Dermis blood vessel endothelial cell (primary cell): ENCODE measurements at places on chromosomes 7 and 10.
A peak's percentile ranks its signal among the peaks of the same experiment; 100 is the strongest.

GRCh38 chr7:50807026-50807730, 24.5 kb upstream of the GRB10 start:
- DNase-seq, result no peak

GRCh38 chr10:90314718-90315117, 543.1 kb downstream of the HTR7 start:
- no peak for DNase-seq

GRCh38 chr10:105656856-105657255, 1015.8 kb downstream of the SORCS3 start:
- DNase-seq, result no peak

DNA sequence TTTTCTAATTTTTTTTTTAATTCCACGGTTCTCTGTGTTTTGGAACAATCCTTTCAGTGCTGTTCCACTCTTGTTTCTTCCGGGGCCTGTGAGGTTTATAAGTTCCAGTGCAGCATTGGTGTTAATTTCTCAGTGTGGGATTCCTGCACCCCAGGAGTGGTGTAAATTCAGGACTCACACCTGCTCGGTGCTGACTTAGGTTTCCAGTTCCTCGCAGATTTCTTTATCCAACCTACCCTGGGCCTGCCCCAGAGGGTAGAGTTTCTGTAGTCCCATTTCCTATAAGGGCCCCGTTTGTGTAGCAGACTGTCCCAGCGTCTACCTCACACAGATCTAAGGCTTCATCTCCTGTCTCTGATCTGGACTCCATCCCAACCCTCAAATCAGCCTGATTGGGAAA, 27.4 kb upstream of the MET start:
- DNase-seq, result no peak

DNA sequence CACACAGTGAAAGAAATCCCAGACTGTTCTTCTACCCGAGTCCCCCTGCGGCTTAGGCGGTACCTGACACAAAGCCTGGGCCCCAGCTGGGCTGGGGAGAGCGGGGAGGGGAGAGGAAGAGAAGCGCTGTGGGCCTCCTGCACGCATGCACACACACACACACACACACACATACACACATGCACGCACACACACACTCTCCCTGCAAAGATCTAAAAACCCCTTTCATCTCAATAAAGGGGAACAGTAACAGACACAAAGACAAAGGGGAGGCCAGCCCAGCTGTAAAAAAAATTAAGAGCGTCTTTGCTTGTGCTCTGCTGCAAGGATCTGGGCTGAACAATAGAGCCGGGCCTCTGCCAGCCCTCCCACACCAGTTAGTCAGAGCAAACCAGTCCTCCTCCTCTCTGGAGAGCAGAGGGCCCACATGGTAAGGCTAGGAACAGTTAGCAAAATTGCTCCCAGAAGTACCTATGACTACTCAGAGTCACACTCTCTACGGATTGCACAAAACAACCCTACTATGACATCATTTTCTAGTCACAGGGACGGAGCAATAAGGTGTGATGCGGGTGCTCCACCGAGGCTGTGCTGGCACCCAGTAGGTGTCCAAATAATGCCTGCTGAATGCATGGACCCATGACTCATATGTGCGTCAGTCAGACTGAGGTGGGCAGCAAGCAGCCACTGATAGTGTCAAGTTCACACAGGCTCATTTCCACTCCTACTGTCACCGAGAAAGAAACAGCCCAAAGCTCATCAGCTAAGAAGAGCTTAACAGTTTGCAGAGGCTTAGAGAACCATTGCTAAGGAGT, 9.2 kb downstream of the ITPRIP start:
- DNase-seq, result peak; percentile 89

GRCh38 chr7:51357821-51358220, 41.2 kb upstream of the COBL start:
- DNase-seq, result no peak

DNA sequence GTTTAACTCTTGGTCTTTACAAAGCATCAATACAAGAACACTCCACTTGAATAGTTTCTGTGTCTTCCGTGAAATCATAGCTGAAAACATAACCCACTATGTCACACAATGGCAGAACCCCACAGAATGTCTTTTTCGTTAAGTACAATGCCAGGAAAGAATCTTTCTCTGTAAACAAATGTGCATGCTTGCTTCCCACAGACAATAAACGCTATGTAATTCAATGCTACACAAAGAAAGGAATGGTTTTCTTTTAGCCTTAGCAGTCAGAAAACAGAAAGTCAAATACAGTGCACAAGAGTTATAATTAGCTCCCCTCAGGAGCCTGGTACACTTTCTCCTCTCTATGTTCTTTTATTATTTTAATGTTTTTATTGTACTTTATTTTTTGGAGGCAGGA, 186.1 kb downstream of the SRPK2 start:
- peak; percentile 63 for DNase-seq

DNA sequence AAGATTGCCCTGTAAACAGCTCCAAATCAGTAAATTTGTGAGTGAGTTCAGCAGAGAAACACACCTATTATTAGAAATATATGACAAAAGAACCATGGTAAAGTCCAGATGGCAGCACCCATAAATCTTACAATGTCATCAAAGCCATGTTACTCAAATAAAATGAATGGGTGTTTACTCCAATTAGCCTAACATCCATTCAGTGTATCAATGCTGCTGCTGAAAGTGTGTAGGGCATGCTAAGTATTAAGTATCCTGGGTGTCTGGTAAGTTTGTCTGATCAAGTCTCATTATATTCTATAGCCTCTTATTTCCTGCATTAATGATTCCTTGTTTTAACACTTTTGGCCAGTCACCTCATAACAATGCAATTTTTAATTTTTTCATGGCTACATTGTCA, 185.5 kb upstream of the STEAP4 start:
- no peak for DNase-seq

GRCh38 chr10:71964743-71965515, 734 bp downstream of the CHST3 start:
- DNase-seq, result peak; percentile 75

DNA sequence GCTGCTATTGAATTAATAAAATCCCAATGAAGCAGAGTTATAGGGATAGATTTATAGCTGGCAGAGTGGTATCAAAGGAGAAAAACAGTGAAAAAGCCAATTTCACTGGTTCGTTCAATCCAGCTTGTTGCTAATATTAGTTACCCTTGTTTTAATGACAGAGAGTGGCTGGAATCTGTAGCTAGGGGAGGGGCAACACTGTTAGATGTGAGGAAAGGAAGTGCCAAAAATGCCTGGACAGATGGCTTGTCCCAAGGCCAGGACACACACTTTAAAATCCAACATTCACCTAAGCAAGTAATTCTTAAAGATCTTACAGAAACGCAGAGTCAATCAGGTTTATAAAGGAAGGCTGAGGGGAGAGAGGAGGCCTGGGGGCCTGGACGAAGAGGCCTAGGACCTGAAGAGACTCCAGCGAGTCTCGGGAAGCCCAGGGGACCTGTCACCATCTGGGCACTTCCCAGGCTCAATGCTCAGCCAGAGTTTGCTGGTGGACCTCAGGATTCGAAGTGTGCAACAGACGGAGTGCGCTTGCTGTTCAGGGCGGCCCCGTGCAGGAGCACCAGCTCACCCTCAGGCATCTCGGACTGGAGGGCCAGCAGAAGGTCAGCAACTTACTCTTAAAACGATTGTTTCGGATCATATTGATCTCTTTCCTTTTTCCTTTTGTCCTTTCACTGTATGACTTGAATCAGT, 36.7 kb downstream of the TMEM248 start:
- no peak for DNase-seq

DNA sequence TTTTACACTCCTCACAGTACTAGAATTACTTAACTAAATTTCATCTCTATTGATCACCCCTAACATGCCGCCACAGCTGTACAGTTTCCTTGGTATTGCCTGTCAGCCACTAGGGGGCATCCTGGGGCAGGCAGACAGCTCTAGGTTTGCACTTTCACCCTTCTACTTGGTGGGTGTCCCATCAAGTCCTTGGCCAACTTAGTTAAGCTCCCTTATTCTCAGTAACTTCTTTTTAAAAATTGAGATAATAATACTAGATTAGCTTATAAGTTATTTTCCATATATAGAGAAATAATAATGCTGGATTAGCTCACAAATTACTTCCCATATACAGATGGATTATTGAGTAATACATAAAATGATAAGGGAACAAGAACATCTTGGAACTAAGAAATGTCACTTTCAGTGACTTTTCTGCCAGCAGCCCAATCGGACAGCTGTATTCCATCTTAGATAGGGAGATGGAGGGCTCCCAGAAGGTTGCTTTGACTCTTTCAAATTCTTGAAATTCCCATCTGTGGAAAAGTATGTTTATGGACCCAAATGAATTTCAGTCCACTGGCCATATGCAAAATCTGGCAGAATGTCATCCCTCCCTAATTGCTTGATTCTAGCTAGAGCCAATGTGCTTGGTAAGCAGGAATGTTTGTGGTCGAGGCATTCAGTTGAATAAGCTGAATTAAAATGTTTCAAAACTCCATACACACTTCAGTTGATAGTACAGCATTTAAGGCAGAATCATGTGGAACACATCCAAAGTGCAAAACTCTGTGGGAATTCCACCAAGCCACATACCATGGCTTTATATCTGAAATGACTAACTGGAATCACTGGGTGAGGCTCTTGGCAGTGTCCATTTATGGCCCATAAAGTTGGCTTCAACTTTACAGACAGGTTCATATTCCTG, 309.7 kb downstream of the CSTF2T start:
- DNase-seq, result peak; percentile 68

- DNase-seq, result no peak
Observed at GRCh38 chr7:593324-594115, 73.9 kb upstream of the PDGFA start.

DNA sequence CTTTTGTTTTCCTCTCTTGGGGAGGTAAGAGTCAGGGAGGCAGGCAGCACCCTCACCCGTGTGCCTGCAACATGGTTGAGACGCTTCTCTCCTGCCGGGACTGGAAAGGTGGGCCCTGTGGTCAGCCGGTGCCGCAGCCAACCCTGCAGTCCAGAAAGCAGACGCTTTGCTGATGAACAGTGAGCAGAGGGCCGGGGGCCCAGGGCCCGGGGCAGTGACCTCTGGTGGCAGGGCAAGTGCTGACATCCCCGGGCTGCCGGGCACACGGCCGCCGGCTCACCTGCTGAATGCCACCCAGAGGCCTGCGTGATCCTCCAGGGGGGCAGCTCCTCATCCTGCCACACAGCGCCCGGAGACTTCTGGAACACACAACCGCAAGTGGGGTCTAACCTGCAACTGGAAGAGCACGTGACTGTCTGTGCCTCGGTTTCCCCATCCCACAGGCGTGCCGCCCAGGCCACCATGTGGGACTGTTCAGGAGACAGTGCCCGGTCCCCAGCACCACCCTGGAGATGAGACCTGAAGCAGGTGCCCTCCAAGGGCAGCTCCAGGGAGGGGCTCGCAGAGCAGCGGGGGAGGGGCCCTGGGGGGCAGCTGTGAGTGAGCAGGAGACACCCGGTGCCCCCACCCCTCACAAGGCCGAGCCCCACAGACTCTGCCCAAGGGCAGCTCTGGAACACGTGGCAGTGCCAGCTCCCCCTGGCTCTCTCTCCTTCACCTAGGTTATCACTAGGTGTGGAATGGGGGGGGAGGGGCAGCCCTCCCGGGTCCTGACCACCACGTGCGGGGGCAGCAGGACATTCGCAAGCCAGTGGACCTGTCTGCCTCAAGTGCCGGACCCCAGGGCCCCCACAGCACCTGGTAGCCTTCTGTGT, 2.2 kb upstream of the ADGRA1 start:
- no peak for DNase-seq

- no peak for DNase-seq
Observed at GRCh38 chr10:23413629-23414089, 25.2 kb upstream of the OTUD1 start.

DNA sequence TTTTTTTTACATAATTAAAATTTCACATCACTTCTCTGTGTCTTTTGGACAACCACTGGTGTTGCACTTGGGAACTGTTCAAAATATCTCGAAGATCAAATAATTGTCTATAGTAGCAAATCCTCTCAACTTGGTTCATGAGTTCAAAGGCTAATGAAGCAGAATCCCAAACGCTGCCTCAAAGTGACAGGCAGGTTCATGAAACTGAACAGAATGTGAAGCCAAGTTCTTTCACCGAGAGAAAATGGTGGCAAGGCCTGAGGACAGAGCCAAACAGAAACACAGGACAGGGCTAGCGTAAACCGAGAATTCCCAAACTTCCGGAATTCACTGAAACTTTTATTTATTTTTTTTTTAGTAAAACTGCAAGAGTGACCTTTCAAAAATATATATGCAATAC, 21.1 kb downstream of the SMURF1 start:
- no peak for DNase-seq

DNA sequence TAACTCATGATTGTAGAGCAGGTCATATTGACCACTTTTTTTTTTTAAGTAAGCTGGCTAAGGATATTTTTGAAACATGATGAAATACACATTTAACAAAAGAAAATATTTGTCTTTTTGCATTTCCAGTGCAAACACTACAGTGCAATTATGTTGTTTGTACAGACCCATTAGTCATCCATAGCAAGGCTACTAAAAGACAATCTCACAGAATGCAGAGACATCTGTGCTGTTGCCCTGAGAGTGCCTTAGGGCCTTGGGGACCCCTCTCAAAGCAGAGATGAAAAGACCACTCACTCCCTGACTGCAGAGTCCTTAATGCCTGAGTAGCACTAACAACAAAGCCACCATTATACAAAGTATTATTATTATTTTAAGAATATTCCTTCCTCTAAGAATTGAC, 104.5 kb downstream of the NRCAM start:
- no peak for DNase-seq

GRCh38 chr7:109402107-109402506, 832.4 kb downstream of the DNAJB9 start:
- DNase-seq, result no peak

DNA sequence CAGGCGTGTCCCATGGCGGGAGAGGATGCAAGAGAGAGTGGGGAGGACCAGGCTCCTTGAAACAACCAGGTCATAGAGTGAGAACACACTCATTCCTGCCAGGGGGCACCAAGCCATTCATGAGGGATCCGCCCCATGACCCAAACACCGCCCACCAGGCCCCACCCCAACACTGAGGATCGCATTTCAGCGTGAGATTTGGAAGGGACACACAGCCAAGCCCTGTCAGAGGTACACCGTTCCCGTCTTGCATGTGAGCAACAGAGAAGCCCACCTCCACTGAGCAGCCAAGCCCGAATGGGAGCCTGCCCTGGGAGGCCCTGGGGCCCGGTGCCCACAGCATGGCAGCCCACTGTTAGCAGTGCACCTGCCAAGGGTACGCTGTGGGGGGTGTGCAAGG, 7.9 kb upstream of the ARPC1B start:
- DNase-seq, result no peak

DNA sequence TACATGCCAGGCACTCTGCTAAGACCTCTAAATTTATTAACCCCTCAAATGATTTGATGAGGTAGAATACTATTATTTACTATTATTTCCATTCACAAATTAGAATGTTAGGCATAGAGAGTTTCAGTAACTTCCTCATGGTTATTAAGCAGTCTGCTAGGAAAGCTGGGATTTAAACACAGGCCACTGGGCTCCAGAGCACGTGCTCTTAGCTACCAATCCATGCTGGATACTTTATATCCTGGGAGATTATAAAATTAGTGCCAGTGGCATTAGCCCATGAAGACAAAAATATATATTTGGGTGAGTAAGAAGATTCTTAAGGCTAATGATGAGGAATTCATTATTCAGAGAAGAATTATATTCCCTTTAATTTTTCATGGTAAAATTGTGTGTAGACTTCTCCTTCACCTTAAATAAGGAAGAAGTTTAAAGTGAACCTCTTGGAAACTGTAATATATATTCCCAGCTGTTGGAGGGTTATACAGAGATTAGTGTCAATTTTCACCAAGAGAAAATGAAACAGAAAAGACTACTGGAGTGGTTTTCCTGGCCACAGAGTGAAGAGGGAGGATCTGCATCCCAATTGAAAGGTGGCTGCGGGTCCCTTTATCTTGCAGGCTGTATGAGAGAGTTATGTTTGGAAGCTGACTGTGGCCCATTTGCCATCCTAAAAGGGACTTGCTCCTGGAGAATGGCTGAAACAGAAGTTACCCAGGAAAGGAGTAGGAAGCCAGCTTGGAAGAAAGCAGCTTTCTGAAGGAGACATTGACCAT, 334.3 kb upstream of the TEX47 start:
- DNase-seq, result no peak
